ENCODE measurements at places on chromosomes 6 and 20.

GRCh38 chr6:34238585-34239499 is 2.2 kb downstream of the HMGA1 start:
- no peak for DNase-seq

DNA sequence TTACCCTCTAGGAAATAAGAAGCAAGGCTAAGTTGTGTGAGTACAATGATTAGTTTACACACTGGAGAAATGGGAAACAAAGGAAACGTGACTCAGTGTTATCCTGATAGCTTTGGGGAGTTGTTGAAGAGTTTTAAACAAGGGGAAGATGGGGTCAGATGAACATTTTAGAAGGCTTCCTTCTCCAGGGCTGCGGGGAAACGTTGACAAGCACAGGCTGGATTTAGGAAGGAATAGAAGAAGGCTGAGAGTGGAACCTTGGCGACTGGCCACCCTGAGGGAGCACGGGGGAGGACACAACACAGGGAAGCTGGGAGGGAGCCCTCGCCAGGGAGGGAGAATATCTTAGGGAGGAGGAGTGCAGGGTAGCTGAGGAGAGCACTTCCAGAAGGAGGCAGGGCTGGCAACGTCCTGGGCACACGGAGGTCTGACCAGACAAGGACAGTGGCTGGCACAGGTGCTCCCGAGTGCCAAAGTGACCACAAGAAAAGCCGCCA is 134.7 kb downstream of the AIG1 start:
- DNase-seq: no peak

DNA sequence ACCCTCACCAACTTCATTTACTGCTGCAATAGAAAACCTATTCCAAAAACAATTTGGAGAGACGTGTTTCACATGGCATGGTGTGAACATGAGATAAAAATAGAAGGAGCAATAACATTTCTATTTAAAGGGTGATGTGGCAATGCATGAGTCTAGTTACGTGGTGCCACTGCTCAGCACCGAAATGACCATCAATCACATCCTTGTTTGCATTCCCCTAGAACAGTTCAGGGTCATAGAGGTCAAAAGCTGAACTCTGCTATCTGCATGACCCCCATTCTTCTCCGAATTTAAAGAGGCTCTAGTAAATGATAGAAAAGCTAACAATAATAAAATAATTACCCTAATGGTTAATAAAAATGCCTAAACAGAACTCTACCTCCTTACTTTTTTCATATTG is 29.5 kb downstream of the ROS1 start:
- DNase-seq: no peak

GRCh38 chr6:125370343-125370742 is 68.6 kb upstream of the HDDC2 start:
- no peak for DNase-seq

DNA sequence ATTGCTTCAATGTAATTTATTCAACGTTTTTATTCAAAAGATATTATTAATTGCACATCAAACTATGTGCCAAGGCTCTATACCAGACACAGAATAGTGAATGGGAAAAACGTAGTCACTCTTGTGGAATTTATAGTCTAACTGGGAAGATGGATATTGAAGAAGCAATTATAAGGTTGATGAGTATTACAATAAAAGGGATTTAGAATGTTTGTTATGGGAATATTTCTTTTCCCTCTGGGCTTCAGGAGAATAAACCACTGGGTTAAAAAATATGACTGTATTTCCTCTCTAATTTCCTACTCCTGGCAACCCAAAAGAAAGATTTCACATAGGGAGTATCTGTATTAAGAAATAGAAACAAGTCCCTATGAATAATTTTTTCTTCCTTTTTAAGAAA is 25.1 kb upstream of the UTRN start:
- DNase-seq: no peak

GRCh38 chr6:90131614-90132423 is 164.8 kb downstream of the BACH2 start:
- no peak for DNase-seq

DNA sequence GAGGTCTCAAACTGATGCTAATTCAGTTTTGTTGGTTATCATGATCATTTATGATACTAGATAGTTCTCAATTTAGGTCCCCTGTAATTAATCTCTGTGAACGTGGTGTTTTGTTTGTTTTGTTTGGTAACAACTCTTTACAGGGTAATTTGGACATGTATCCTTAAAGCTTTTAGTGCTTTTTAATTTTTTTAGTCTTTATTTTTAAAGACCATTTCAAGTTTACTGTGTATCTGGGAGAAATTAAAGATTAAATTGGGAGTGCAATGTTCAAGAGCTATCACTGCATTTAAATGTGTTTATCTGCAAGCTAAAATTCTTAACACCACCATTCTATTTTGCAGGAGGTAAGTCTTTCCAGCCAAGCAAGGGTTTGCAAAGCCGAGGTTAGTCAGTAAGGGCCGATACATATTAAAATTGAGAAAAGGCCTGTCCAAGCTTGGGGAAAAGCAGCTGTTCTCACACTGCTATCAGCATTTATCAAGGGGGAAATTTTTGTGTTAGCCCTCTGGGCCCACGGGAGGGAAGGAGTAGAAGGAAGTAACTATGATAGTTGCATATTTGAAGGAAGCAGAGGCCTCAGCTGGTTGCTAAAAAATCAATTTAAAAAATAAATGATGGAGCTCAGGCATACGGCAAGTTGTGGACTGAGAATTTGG is 59.3 kb upstream of the ZNF217 start:
- DNase-seq: no peak

DNA sequence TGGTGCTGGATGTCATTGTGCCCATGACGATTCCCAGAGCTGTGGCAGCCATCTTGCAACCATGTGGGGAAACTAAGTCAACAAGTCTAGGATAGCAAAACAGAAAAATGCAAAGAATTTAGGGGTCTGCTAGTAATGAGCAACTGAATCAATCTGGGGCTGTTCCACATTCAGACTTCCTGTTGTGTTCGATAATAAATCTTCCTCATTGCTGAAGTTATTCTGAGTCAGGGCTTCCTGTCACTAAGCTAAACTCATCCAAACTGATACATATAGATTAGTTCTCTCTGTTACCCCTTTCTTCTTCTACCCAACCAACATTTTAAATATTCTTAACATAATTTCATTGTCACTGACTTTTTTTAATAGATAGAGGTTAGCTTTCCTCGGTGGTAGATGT is 205.9 kb downstream of the HACE1 start:
- DNase-seq: no peak

DNA sequence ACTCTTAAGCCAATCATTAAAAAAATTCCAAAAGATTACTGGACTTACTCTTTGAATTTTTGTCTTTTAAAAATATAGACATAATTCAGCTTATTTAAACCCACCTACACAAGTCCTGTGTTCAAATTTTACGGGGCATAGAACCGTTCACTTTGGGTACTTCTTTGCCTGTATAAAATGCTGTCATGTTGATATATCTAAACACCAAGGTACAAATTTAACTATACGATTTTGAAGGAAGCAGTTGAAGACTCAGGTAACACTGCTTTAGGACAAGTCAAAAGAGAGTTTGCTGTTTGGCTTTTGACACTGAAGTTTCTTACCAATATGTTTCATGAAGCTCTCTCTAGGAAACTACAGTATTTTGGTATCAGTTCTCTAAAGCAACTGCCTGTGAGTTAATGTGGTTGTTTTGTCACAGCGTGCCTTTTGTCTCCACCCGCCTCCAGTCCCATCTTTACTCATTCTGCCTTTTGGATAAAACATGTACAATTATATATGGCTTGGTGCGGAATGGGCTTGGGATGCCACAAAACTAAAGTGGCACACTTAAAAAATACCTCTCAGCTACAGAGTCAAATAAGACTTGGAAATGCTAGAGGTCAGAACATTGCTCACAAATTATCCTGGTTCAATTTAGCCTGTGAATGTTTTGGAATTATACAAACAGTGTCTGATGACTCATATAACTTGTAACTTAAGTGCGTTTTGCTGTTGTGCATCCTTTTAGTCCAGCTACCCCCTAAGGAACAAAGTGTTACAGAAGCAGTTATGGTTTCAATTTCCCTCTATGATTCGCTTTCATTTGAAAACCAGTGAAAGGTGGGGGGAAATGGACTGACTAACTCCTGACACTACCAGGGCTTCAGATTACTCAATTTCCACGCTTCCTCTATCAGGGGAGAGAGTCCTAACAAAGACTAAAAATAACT is 38.7 kb downstream of the RGS17 start:
- no peak for DNase-seq

- no peak for DNase-seq
Observed at GRCh38 chr20:6993011-6993410, 225.5 kb downstream of the BMP2 start.

DNA sequence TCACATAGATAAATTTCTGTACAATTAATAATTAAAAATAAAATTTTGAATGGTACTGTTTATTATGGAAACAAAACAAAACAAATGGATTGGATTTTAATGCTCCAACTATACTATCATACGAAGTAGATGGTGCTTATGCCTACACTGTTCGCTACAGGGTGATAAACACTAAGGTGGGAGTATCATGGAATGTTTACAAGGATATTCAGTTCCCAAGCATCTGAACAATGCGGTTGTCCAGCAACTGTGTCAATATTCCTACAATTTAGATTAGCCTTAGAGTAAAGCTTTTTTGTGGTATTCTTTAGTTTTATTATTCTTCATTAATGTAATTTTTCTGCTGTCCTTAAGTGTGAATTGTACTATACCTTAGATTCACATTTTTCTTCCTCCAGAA is 105.1 kb downstream of the MMS22L start:
- no peak for DNase-seq

GRCh38 chr20:3071610-3072529 is at the start of gene OXT:
OXT (plus strand) TSS chr20:3071620; CDS start chr20:3071656, 36 bp downstream.
- DNase-seq: peak; percentile 73

- DNase-seq: no peak
Observed at GRCh38 chr20:46939031-46939965, 44.7 kb downstream of the EYA2 start.

DNA sequence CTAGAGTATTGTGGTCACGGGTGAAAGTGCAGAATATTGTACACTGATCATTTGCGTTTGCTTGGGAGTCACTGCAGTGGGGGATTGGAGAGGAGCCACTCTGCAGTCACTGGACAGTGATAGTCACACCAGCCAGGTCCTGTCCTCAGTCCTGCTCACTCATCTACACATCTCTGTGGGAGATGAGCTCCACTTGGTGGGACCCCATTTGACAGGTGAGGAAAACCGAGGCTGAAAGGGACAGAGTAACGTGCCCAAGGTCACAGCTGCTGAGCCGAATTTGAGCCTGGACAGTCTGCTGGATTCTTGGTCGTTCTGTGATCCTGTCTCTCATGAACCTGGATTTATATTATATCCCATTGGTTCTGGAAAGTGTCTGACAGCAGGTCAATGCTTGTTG is 17.7 kb upstream of the PHACTR3 start:
- no peak for DNase-seq

DNA sequence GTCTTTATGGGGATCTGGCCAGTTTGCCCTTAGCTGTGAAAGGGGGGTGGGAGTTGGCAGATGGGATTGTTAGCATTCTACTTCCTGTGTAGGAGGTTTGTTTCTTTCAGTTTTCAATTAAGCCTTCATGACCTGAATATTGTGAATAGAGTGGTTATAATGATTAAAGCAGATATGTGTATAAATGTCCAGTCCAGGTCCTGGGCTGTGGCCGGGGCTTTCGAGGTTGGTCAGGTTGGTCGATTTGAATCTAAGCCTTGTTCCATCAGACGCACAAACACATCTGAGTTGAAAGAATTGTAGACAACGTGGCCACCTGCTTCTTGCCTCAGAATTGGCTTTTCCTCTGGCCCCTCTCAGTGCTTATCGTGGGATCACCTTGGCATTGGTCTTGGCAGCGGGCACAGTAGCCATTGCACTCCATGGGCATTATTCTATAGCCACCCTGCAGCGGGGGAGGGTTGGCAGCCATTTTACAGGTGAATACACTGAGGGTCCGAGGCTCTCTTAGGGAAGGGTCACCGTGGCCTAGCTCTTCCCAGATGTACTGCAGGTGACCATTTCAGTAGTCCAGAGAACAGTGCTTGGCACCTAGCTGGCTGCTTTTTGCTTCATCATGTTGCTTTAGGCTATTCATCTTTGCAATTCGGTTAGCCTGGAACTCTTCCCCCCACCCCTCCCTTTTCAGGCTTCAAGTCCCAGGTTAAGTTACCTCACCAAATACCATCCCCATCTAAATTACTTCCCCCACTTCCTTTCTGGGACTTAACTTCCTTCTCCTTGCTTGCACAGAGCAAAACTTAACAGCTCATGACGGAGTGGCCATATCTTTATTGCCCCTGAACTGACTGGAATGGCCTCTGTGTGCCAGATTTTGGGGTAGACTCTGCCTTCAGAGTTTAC is 1.1 kb downstream of the RNF114 start:
- no peak for DNase-seq

DNA sequence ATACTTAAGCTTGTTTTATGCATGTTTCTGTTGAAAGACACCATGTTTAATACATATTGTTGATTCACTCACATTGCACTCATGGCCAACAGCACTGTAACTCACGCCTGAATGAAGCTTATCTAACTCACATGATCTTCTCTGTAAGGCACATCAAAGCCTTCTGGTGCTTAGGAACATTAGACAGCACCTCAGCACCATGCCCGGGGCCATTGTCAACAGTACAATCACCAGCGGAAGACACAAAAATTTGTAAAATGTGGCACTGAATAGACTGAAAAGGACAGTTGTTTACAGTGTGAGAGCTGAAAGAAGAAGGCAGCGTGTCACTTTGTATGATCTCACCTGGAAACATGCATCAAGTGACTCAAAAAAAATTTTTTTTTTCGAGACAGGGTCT is 8.9 kb upstream of the TCF15 start:
- no peak for DNase-seq

GRCh38 chr6:7417684-7418083 is 28.1 kb downstream of the RIOK1 start:
- no peak for DNase-seq

- DNase-seq: no peak
Observed at GRCh38 chr6:22068561-22069305, 228.1 kb downstream of the PRL start.

DNA sequence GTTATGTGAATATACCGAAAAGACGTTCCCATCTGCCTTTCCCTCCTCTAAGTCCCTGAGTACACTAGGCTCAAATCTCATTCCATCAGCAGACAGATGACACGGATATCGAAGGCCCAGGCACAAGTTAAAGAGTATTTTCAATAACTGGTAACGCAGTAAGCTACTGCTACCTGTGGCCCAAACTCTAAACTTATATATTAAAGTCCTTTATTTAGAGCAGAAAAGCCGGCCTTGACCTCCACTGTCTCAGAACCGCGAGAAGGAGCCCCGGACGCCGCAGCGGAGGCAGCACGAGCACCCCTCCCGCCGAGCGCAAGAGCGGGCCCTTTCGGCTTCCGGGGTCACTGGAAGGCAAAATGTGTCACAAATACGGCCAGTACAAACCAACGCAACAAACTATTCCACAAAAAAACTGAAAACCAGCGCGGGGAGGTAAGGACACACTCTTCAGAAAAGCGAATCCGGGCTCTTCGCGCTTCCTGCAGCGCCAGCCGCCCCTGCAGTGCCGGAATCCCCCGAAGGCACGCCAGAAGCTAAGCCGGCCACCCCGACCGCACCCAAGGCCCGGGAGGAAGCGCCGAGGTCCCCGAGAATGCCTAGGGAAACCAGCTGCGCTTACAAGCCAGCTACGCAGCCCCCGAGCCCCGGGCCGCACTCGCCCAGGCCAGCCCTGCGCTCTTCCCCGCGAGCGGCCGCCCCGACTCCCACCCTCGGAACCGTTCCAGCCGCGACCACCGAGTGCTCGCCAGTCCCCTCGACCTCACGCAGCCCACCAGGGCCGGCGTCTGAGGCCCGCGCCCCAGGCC is 681 bp downstream of the DIDO1 start:
- peak; percentile 39 for DNase-seq

GRCh38 chr6:147930745-147931144 is 411.9 kb upstream of the SASH1 start:
- no peak for DNase-seq

- DNase-seq: no peak
Observed at GRCh38 chr6:145491126-145491525, 244.2 kb downstream of the EPM2A start.
